Fibroblast of villous mesenchyme (primary cell): ENCODE measurements at places on chromosomes 2 and 18. TPM values are rescaled to one million over a fixed set of nuclear protein-coding genes. Genes with fewer than 3 reads are reported as not detected.

DNA sequence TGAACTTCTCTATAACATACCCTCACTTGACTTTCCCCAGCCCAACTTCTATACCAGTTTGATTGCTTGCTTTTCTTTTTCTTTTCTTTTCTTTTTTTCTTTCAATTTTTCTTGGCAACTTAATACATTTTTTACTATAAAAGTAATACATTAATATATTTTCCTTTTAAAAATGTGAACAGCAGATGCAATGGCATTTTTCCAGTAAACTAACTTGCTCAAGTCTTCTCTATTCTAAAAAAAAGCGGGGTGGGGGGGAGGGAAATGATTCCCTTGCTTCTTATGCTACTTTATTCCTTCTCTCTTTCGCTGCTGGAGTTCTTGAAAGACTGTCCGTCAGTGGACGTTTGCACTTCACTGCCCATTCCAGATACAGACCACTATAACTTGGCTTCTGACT lies 70.5 kb downstream of the RBMS1 start:
- DNase-seq: no peak

GRCh38 chr18:31199190-31199769 lies 36.6 kb upstream of the DSC1 start:
- DNase-seq: no peak

- DNase-seq: no peak
Observed at GRCh38 chr2:157875641-157876065, 477 bp downstream of the ACVR1 start.

GRCh38 chr18:32081881-32082280 lies 9.8 kb upstream of the RNF138 start:
- DNase-seq: no peak

- no peak for DNase-seq
Observed at GRCh38 chr18:23205980-23206379, 70.7 kb downstream of the CABLES1 start.

DNA sequence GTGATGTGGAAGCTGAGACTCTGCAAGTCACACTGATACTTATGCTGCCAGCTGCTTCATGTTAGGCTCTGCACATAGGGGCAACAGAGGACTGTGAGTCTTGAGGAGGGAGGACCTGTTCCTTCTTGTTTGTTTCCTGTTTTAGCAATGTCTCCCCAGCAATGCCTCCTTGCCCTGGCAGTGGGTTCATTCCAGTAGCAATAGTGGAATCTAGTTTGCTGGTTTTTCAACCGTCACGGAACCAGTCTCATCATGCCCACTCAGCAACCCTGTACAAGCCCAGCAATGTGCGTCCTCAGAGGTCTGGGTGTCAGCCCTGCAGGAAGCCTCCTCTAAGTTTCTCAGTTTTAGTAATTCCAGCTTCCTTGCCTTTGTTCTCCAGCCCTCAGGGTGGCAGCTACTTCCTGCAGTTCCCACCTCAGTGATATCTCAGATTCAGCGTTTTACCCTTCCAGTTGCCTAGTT lies 20.5 kb upstream of the ITGB6 start:
- DNase-seq: no peak

DNA sequence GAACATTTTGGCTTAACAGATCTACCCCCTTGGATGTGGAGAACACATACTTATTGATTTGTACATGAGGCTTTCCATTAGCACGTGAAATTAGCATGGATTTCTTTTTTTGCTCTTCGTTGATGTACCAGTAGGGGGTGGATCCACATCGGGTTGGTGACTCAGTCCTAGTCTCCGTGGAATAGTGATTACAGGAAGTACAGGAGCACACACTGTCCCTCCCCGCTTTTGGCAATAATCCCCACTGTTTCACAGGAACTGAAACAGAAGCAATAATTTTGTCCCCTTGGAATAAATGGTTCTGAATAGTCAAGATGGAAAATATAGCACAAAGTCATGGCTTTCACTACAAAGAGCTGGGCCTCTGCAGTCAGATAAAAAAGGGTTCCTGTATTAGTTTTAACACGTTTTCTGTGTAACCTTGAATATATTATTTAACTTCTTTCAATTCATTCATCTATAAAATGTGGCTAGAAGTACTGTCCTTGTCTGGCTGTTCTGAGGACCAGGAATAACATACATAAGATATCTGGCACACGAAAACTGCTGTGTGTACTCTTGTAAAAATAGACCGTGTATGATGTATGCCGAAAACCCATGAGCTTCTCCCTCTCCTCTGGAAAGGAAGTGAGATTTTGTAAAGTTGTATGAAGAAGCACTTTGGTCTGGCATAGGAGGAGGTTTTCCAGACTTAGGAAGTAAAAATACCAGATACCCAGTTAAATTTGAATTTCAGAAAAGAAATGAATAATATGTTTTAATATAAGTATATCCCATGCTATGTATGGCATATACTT lies 229.2 kb downstream of the GALR1 start:
- no peak for DNase-seq

DNA sequence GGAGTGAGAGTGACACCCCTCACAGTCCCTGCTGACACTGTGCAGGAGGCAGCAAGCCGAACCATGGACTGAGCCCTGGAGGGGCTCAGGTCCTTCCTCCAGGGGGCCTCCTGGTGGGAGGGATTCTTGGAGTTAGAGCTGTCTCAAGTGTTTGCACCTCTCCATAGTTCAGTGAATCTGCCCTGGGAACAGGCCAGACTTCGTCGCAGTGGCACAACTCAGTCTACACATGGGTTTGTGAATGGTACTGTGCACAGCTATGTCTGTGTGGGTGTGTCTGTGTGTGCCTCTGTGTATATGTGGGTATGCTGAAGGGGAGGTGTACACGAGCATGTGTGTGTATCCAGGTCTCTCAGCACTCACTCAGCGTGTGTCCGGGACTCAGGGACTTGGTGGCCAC lies 36.4 kb downstream of the PAX8 start:
- DNase-seq: no peak

DNA sequence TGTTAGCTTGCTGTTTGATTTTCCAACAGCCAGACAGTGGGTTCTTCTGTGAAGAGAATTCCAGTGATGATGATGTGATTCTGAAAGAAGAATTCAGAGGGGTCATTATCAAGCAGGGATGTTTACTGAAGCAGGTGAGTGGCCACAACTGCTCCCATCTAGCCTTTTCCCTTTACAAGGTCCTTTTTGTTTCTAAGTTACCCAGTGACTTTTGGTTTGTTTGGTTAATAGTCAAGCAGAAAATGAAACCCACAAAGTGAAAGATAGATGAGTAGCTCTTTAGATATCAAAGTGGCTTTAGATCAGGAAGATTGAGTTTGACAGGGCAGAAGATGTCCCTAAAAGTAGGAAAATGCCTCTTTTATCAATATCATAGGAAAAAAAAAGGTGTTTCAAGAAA lies 23.3 kb downstream of the PLEK start:
- DNase-seq: no peak

GRCh38 chr2:9317559-9317958 lies 105.8 kb downstream of the ITGB1BP1 start:
- no peak for DNase-seq

GRCh38 chr18:76618721-76619120 lies 123.7 kb upstream of the ZNF516 start:
- DNase-seq: no peak

- DNase-seq: no peak
Observed at GRCh38 chr18:3257627-3258120, 4.3 kb upstream of the MYL12B start.

Gene KCNIP3
- total RNA-seq: 1.3 and 2.6 TPM in 2 replicates

Gene CAMKMT
- total RNA-seq: 8.7 and 9.9 TPM in 2 replicates

Gene PLB1
- total RNA-seq: 0.32 and 3.0 TPM in 2 replicates

Gene CACNB4
- 0.32 and 0.43 TPM in 2 replicates for total RNA-seq

Gene FER1L5
- 0.64 and 0.86 TPM in 2 replicates for total RNA-seq

Gene FN1
- total RNA-seq: 1,807 and 3,312 TPM in 2 replicates

Gene TUBA4B
- not detected in 2 replicates for total RNA-seq
